Activated T-cell treated with anti-CD3 and anti-CD28 coated beads for 4 hours (primary cell): ENCODE measurements at places on chromosomes 7 and 10.

- no peak for DNase-seq
These were observed 173.9 kb downstream of the FOXP2 start for GRCh38 chr7:114588506-114588905.

DNA sequence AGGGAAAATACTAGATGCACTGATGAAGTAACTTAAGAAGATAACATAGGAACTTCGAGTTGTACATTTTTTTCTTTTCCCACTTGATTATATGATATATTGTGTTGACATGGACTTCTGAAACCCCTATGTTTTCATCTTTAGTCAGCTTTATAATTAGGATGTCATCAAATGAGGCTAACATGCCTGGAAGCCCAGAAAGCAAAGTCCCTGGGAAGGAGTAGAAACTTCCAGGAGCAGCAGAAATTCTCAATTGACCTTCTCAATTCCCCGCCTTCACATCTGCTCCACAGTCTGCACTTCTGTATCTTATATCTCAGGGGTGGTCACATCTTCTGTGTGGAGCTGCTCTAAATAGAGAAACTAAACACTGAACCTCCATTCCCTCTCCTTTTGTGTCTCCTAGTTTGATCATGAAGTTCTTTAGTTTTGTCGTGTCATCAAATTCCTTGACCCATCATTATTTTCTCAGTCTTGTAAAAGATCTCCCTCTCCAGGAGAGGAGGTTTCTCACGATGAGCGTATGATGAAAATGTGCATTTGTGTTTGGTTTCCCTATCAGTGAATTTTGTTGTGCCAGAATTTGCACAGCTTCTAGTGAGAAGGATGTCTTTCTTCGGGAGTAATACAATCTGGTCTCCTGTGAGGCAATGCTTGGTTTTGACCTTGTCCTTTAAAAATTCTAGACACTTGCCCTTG is 303.3 kb downstream of the SUGCT start:
- no peak for DNase-seq

DNA sequence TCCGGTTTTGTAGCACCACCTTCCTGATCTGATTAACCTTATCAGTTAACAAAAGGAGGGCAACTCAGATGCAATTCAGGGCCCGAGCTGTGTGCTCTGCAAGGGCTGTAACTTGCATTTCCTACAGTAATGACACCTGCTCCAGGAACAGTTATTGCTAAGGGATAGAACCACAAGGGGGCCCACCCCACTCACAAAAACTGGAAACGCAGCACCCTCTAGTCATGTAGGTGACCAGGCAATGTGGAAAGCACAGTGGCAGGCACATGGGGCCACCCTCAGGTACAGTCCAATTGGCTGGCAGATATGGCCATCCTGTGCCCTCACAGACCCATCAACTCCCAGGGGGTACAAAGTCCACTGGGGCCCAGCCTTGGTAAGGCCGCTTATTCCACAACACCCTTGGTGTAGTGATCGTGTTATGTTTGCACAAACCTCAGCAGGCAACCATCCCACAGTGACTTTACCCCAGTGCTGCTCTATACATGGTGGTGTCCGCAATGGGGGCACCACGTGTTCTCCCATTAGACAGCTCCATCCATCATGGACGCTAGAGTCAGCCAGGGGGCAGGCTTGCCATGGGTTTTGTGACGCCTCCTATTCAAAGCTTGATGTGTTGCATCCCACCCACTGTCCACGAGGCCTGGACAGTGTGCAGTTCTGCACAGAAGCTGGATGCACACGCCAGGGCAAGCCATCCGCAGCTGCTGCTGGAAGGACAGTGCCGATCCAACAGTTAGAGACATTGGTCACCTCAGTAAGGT is 9.4 kb downstream of the RNF133 start:
- no peak for DNase-seq

GRCh38 chr7:151759591-151760042 is 117.3 kb downstream of the PRKAG2 start:
- DNase-seq = peak; percentile 55

GRCh38 chr10:61628151-61628874 is 34.4 kb upstream of the CABCOCO1 start:
- no peak for DNase-seq

GRCh38 chr10:130230611-130231010 is 94.4 kb downstream of the GLRX3 start:
- no peak for DNase-seq

GRCh38 chr10:75532253-75532924 is 101.0 kb downstream of the LRMDA start:
- no peak for DNase-seq

- DNase-seq = no peak
These were observed 21.5 kb downstream of the MACROH2A2 start for GRCh38 chr10:70074165-70074564.

DNA sequence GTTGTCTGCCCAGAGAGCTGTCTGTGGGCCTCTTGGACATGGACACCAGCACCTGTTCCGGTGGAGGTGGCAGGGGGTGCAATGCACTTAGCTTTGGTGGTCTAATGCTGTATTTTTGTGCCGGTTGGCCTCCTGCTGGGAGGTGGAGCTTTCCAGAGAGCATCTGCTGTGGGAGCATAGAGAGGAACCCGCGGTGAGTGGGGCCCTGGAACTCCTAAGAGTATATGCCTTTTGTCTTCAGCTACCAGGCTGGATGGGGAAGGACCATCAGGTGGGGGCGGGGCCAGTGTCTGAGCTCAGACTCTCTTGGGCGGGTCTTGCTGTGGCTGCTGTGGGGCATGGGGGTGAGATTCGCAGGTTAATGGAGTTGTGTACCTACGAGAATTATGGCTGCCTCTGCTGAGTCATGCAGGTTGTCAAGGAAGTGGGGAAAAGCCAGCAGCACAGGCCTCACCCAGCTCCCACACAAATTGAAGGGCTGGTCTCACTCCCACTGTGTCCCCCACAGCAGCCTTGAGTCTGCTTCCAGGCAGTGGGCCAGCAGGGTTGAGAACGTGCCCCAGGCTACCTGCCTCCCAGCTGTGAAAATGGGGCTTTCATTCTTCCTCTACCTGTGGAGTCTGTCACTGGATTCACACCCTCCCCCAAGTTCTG is 29.0 kb downstream of the JAKMIP3 start:
- DNase-seq = no peak

DNA sequence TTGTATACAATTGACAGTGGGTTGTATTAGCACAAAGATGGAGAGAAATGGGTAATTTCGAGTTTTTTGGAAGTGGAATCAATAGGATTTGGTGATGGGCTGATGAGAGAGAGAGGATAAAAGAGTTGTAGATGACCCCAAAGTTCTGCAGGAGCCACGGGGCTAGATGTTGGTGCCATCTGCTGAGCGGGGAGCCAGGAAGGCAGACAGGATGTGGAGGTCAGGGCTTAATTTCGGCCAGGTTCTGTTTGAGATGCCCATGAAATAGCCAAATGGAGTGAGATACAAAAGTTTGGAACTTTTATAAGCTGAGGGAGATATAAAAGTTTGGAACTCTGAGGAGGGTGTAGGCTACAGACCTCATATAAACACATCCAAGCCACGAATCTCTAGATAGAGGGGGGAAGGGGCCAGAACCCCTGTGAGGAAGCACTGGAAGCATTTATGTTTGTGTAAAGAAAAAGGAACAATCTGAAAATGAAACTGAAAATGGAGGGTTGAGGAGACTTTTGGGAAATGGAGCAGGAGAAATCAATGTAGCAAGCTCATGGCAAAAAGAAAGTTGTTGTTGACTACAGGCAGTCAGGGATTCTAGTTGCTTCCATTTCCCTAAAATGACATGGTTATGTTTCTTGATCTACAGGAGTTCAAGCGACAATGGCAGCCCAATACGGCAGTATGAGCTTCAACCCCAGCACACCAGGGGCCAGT is 2.2 kb downstream of the GIMAP4 start:
- DNase-seq = no peak

DNA sequence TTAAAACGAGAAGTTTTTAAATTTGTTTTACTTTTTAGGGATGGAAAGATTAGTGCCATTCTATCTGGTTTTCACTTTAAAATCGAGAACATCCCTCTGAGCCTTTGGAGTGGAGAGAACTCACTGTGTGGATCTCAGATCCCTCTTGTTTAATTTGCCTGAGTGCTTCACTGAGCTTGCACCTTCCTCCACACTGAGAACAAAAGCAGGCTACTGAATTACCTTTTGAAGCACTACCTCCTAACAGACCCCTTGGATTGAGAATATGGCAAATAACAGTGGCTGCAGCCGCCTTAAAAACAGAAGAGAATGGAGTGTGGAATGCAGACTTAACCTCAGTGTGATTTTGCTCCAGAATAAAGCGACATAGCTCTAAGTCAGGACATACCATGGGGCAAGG is 204.7 kb downstream of the CNTNAP2 start:
- DNase-seq = no peak

- DNase-seq = no peak
These were observed 6.7 kb downstream of the CPEB3 start for GRCh38 chr10:92284112-92284704.

GRCh38 chr7:29853789-29854188 is 47.5 kb downstream of the WIPF3 start:
- no peak for DNase-seq

- DNase-seq = no peak
These were observed 3.6 kb upstream of the GIMAP7 start for GRCh38 chr7:150511048-150511447.

- no peak for DNase-seq
These were observed 891 bp upstream of the WAPL start for GRCh38 chr10:86522510-86522855.

- no peak for DNase-seq
These were observed 22.6 kb downstream of the AQP1 start for GRCh38 chr7:30934225-30934624.

DNA sequence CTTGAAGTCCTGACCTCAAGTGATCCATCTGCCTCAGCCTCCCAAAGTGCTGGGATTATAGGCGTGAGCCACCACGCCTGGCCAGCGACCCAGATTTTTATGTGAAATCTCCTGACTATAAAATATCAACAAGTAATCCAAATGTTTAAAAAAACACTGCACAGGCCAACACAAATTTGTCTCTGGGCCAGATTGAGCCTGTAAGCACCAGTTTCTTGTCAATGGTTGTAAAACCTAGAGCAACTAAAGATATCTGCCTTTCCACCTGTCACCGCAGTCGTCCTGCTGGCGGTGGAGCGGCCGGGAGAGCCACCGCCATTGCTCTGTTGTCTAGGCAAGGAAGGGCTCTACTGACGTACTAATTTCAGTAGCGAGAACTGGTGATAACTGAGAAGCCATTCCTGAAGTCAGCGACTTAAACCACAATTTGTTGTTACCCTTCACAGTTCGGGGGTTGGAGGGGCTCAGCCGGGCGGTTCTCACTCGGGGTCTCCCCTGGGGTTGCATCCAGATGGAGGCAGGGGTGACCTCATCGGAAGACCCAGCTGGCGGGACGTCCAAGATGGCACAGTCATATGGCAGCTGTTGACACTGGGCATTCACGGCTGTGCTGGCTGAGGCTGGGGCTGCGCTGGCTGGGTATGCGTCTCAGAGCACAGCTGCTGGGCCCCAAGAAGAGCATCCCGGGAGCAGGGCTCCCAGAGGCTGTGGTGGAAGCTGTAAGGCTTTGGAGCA is 55.2 kb upstream of the PDGFA start:
- no peak for DNase-seq

DNA sequence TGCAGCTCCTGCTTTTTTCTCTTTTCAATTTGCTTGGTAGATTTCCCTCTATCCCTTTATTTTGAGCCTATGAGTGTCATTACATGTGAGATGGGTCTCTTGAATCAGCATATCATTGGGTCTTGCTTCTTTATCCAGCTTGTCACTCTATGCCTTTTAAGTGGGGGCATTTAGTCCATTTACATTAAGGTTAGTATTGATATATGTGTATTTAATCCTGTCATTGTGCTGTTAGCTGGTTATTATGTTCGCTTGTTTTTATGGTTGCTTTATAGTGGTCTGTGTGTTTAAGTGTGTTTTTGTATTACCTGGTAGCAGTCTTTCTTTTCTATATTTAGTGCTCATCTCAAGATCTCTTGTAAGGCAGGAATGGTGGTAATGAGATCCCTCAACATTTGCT is 17.0 kb downstream of the GIMAP7 start:
- DNase-seq = no peak

DNA sequence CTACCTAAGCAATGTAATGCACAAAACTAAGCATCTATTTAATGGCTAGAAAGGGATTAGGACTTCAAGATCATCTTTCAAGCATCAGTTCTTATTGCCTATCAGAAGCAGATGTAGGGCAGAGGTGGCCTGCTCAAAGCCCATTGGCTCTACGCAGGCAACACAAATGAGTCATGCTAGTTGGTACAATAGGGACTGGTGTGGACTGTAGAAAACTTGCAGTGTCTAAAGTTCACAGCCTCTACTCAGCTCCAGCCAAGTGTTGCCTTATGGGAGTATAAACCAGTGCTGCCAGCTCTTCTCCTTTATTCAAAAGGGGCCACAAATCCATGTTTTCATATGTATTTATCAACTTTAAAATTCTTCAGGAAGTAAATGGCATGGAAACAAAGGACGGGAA is 31.7 kb downstream of the ASAH2 start:
- DNase-seq = no peak

GRCh38 chr7:80879849-80880248 is 39.0 kb downstream of the SEMA3C start:
- DNase-seq = no peak

- no peak for DNase-seq
These were observed 6.9 kb upstream of the WIPI2 start for GRCh38 chr7:5183155-5183554.

DNA sequence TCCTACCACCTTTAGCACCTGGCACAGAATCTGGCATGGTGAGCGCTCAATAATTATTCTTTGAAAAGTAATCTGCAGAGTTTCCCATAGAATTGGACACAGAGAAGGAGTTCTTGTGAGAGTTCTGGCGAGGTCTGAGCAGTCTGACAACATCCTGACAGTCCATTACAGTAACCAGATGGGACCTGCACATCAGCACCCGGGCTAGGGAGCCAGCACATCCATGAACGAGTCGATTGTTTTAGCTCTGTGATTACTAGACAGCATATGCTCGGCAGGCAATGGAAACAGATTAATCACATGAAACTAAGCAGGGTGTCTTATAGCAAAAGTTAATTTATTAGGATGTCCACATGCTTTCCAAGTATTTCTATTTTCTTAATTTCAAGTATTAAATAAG is 96.7 kb downstream of the SEMA3D start:
- DNase-seq = no peak

DNA sequence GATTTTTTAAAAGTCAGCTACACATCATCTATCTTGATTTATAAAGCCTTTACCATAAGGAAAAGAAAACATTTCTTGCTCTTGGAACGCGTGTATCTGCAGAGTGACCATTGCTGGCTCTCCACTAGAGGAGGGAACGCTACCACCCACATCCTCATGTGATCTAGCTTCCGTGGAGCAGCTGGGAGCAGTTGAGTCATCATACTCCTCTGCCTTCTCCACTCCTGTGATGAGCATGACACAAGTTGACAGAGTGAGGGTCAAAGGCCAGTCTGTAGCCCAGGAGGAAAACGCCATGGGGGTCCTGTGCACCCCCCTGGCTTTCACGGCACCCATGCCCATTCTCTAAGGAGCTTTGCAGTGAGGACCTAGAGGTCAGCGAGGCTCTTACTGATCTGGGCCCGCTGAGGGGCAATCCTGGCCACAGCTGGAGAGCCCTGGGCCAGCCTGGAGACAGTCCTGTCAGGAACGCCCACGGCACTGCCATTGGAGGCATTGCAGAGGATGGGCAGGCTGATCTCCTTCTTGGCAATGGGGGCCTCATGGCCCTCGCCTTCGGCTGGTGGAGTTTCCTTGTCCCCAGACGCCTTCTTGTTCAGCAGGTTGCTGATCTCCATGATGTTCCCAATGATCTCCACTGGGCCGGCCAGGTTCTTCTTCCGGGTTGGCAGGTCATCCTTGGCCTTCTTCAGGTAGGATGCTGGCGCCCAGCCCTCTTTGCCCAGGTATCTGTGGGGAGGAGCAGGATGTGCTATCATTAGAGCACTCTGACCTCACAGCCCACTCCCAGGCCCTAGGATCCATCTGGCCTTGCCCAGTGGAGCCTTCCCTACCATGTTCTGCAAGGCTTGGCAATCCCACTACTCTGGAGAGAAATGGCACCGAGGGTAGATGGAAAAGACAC is 119.2 kb downstream of the NEURL1 start:
- DNase-seq = no peak
